ENCODE measurements at places on chromosomes 5 and 9.

- DNase-seq, result no peak
These were observed 41.7 kb downstream of the ZNF608 start for GRCh38 chr5:124704594-124705284.

- DNase-seq, result no peak
These were observed 69.7 kb downstream of the EFNA5 start for GRCh38 chr5:107601076-107601475.

DNA sequence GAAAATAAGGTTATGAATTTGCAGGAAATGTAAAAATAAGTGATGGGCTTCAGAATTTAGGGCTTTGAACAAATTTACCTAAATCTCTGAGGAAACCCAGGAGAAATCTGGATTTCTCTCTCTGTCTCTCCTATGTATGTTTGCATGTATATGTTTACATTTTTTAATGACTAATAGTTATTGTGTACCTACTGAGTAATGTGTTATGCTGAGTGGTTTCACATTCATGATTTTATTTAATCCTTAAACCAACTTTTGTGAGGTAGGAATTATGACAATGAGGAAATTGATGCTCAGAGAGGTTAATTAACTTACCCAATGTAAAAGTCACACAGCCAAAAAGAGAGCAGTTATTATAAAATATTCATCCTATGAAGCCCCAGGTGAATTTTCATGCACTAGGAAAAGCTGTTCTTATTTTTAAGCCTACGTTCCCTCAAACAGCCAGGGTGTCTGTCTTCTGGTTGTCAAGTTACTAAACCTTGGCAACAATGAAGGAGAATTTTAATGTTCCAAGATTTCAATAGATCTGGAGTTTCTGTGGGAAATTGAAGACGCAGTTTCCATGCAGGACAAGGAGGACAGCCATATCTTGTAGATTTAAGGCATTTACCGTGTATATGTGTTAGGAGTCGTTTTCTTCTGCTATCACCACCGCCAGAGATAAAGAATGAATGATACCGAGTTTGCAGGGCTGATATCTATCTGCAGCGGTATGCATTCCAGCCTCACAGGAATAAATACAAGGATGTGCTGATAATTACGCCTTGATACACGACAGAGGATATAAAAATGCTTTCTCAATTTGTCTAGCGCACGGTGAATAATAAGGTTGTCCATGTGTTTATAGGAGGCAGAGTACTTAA, 484.8 kb downstream of the ZSWIM6 start:
- DNase-seq, result no peak

- no peak for DNase-seq
These were observed 55.9 kb downstream of the NSUN2 start for GRCh38 chr5:6576861-6577501.

GRCh38 chr9:130334915-130335314, 69.4 kb downstream of the HMCN2 start:
- DNase-seq, result no peak

DNA sequence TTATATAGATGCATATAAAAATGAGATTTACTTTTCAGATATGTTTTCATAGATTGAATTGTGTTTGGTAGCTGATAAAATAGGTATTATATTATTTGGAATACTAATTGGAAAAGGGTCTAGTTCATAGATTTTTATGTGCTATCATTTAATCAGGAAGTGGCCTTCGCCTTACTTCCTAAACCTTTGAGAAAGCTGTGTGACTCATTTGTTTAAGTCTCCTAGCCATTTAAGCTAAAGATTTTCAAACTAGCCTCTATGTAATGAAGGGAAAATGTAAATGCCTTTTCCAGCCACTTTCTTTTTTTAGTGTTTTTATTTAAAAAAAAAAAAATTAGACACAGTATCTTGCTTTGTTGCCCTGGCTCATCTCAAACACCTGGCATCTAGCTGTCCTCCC, 97.5 kb downstream of the DMXL1 start:
- no peak for DNase-seq

Data from caudate nucleus (tissue), 63 donors.